ENCODE measurements at places on chromosomes 5 and 9.
A peak's percentile ranks its signal among the peaks of the same experiment; 100 is the strongest.

GRCh38 chr5:10513501-10514442 lies 50.1 kb upstream of the ANKRD33B start:
- no peak for DNase-seq

- no peak for DNase-seq
Measured at GRCh38 chr5:121533814-121534213, 317.9 kb upstream of the FTMT start.

- peak; percentile 53 for DNase-seq
Measured at GRCh38 chr5:17219006-17219422, 1.6 kb downstream of the BASP1 start.

- DNase-seq, result no peak
Measured at GRCh38 chr9:69817202-69817601, 3.4 kb upstream of the CFAP95 start.

DNA sequence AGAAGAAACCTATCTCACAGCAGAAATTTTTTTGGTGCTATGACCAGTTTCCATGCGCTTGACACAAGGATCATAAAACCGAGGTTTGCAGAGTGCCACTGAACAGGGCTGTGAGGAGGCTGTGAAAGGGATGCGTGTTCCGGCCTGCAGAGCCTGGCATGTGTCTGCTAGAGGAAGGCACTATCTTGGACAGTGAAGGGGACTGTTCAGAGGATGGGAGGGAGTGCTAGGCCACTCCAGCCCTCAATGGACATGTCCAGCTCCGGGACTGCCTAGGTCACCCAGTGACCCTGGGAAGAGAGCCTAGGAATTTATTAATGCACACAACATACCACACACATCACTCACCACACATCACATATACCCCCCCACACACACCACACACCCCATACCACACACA lies 275.9 kb downstream of the GADD45G start:
- no peak for DNase-seq
